Effector CD8-positive, alpha-beta T cell (primary cell): ENCODE measurements at places on chromosomes 6 and 20.

DNA sequence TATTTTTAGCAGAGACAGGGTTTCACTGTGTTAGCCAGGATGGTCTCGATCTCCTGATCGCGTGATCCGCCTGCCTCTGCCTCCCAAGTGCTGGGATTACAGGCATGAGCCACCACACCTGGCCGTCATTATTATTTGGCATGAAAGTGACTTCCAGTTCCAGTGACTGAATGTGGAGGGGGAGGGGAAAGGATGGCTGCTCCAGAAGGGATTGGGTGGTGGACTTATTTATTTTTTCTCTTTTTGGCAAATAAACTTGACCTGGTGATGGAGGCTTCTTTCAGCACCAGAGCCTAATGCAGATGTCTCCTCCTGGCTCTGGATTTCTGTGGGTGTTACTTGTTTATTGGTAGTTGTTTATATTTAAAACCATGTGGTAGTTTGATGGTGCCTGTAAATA, 16.9 kb upstream of the SLC22A23 start:
- no peak for DNase-seq

GRCh38 chr6:45689926-45690615, 312.3 kb upstream of the SUPT3H start:
- no peak for DNase-seq

DNA sequence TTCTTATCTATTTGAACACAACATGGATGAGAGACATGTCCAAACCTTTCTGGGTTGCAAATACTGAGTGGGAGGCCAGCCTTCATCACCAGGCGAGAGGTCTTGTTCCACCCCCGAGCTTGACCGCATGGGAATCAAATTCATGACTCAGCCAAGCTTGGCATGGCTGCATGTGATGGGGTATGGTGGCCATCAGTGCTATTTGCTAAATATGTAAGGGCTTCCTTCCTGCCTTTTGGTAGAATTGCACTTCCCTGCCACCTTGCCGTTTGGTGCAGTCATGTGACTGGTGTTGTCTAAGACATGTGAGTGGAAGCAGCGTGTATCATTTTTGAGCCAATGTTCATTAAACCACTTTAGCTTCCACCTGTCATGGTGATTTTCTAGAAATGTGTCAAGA, 508.9 kb upstream of the SULF2 start:
- no peak for DNase-seq

DNA sequence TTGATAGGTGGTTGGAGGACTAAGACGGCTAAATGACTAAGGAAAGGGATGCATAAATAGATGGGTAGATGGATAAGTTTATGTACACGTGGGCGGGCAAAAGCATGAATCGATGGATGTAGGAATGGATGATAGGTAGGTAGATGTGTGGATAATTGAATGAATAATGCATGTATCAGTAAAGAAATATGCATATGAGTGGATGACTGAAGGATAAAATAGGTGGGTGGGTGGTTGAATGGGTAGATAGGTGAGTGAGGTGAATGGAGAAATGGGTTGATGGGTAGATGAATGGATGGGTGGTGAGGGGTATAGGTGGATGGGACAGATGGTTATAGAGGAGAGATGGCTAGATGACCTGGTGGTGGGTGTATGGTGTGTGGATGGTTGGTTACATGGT, 20.2 kb downstream of the SLC12A5 start:
- DNase-seq, result no peak

GRCh38 chr6:90411292-90411781, 114.7 kb upstream of the BACH2 start:
- DNase-seq, result no peak

GRCh38 chr6:72412709-72413044, 209.2 kb upstream of the KCNQ5 start:
- no peak for DNase-seq

- DNase-seq, result no peak
Measured at GRCh38 chr6:10315034-10315433, 99.8 kb downstream of the TFAP2A start.

- no peak for DNase-seq
Measured at GRCh38 chr6:15017261-15017660, 228.6 kb upstream of the JARID2 start.

GRCh38 chr20:45949542-45950329, 15.3 kb downstream of the PCIF1 start:
- no peak for DNase-seq

DNA sequence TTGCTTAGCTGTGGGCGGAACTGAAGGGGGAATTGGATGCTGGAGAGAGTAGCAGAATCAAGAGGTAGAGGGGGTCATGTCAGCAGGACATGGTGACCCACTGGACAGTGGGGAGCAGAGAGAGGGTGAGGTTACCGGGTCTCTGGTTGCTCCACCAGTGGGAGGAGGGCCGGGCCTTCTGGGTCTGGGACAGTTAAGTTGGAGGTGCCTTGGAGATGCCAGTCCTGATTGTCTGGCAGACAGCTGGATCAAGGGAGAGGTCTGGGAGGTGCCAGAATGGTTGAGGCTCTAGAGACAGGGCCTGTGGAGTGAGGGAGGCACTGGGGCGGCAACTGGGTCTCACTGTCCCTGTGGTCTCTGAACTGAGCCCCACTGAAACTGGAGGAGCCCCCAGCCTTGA, 24.6 kb downstream of the MANBAL start:
- no peak for DNase-seq

GRCh38 chr6:12289365-12289919, 719 bp upstream of the EDN1 start:
- no peak for DNase-seq

GRCh38 chr6:139981066-139981624, 606.7 kb upstream of the CITED2 start:
- DNase-seq, result no peak

DNA sequence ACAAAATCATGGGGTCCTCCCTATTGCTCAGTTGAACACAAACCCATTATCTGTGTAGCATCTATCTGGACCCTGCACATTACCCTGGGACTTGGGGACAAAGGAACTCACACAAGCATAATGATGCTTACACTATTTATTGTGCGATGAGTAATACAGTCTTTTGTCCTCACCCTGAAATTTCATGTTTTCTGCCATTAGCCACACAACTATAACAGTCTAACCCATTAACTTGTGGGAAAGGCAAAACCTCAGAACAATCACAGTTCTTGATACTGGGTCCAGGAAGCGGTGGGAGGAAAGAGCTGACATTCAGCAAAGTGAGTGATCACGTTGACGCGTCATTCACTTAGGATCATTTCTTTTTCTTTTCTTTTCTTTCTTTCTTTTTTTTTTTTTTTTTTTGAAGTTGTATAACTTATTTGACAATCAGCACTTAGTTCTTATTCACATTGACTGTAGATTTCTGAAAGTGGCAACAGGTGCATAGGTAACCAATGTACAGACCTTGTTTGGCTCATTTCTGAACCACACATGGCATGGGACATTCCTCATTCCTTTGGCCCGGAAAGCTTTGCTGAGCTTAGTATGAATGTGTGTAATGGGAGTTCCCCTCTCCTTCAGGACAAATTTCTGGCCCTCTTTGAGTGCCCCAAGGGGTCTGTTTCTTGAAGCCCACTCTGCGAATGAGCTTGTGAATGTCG, 94.8 kb upstream of the CNKSR3 start:
- no peak for DNase-seq

GRCh38 chr20:7775072-7775471, 165.2 kb downstream of the HAO1 start:
- no peak for DNase-seq

- DNase-seq, result no peak
Measured at GRCh38 chr6:79646006-79646405, 14.9 kb downstream of the SH3BGRL2 start.

- no peak for DNase-seq
Measured at GRCh38 chr20:42688576-42688975, 501.1 kb downstream of the PTPRT start.

GRCh38 chr20:24108581-24108980, 120.0 kb upstream of the GGTLC1 start:
- no peak for DNase-seq

- no peak for DNase-seq
Measured at GRCh38 chr6:43304882-43305281, 3.7 kb downstream of the CRIP3 start.

- no peak for DNase-seq
Measured at GRCh38 chr6:106546691-106547414, 82.4 kb downstream of the RTN4IP1 start.

DNA sequence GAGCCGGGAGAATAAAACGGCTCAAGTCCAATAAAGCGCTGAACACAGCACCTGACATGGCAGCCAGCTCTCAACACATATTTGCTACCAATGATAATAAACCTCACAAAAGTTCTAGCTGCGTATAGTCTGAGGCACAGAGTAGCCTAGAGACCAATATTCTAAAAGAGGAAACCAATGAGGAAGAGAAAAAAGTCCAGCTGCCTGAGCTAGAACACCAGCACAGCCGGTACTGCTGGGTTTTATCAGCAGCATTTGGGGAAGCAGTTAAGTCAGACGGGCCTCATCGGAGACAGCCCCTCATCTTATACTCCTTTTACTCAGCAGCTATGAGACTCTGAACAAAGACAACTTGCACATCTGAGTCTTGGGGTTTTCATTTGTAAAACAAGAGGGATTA, 2.4 kb upstream of the RTF2 start:
- no peak for DNase-seq

DNA sequence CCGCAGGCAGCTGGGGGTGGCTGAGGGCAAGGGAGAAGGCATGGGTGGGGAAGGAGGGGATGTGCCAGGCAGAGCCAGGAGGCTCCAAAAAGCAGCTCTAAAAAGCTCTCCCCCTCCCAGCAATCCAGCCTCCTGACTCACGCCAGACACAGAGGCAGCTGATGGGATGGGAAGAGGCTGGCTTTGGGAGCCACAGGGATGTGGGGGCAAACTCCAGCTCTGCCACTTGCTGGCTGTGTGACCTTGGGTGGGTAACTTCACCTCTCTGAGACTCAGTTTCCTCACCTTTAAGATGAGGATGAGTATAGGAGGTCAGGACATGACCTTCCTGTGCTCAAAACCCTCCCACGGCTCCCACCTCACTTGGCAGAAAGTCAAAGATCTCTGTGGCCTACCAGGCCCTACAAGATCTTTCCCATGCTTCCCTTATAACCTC, 148.9 kb downstream of the CEBPB start:
- DNase-seq, result no peak

DNA sequence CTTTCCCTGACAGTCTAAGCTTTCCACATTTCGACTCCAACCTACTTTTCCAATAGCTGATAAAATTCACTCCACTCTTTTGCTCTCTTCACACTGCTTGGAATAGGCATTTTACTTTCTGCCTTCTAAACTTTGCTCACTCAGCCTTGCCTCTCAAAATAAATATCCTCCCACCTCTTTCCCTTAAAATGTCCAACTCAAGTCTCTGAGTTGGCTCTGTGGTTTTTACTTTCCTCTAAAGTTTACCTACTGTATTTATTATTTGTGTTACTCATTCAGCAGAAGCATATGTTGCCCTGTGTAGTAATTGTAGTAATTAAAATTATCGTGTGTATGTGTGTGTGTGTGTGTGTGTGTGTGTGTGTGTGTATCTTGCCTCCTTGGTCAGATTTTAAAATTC, 20.0 kb upstream of the CDYL start:
- no peak for DNase-seq

- no peak for DNase-seq
Measured at GRCh38 chr20:14223806-14224205, 113.6 kb downstream of the FLRT3 start.

- no peak for DNase-seq
Measured at GRCh38 chr6:105051941-105052471, 95.1 kb downstream of the LIN28B start.

DNA sequence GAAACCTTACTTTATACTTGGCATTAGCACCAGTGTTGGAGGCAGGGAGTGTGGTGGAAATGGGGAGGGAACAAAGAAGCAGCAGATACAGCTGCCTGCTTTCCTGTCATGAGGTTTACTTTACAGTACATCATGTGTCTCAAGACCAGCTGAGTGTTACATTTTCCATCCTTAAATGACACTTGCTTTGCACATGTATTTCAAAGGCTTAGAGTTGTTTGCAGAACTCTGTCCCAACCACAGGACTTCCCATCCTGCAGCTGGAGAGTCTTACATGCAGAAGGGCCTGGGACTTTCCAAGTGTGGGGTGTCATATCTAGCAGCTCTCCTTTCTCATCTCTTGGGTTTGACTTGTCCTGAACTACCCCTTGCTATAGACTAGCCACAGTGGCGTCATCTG, 395.9 kb downstream of the DHX35 start:
- DNase-seq, result no peak

DNA sequence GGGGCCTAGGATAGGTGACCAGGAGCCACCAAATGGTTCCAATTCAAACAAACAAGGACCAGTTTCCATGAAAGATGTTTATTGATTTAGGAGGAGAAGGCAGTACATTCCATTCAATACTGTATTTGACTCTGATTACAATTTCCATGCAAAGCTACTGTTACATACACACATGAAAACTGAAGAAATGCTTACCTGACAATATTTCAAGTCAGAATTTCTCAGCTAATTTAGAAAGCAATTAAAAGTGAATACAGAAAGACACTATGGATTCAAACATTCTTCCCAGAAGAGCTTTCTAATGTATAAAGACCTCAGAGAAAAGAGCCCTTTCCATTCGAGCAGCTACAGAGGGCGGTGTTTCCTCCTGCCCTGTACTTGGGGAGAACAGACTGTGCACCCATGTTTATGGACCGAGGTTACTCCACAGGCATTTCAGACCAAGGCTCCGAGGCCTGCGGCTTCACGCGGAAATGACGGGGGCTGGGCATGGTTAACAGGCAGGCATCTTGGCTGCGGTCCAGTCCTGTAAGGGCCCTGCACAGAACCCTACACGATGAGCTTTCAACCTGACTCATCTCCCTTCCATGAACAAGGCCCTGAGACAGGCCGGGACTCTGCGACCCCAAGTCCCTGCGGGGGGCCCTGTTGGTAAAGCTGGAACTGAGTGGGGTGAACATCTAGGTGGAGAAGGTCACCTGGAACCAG, 25.7 kb upstream of the TCFL5 start:
- no peak for DNase-seq

GRCh38 chr6:11093626-11094410, at the start of gene SMIM13:
SMIM13 (plus strand) TSS chr6:11093834; CDS start chr6:11094314, 480 bp downstream.
- DNase-seq, result peak; percentile 90

- no peak for DNase-seq
Measured at GRCh38 chr6:13159300-13159699, 169.0 kb downstream of the TBC1D7 start.

DNA sequence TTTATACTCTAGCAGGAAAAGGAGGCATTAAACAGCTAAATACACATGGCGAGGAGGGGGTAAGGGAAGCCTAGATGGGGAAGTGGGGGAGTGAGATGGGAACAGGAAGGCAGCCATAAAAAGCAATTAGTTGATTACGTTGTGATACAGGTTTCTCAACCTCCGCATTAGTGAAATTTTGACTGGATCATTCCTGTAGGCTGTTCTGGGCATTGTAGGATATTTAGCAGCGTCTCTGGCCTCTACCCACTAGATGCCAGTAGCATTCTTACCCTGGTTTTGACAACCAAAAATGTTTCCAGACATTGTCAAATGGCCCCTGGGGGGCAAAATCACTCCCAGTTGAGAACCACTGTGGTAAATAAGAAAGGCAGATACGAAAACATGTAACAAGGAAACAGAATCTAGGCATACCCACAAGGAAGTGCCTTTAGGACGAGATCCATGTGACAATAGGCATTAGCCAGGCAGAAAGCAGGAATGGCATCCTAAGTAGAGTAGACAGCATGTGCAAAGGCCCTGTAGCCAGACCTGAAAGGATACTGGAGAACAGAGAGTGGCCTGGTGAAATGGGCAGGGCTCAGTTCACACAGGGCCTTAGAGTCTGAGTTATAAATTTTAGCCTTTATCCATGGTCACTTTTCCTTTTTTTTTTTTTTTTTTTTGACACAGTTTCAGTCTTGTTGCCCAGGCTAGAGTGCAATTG, 25.8 kb upstream of the PTPN1 start:
- DNase-seq, result no peak
